ENCODE measurements at places on chromosomes 12 and 14.

DNA sequence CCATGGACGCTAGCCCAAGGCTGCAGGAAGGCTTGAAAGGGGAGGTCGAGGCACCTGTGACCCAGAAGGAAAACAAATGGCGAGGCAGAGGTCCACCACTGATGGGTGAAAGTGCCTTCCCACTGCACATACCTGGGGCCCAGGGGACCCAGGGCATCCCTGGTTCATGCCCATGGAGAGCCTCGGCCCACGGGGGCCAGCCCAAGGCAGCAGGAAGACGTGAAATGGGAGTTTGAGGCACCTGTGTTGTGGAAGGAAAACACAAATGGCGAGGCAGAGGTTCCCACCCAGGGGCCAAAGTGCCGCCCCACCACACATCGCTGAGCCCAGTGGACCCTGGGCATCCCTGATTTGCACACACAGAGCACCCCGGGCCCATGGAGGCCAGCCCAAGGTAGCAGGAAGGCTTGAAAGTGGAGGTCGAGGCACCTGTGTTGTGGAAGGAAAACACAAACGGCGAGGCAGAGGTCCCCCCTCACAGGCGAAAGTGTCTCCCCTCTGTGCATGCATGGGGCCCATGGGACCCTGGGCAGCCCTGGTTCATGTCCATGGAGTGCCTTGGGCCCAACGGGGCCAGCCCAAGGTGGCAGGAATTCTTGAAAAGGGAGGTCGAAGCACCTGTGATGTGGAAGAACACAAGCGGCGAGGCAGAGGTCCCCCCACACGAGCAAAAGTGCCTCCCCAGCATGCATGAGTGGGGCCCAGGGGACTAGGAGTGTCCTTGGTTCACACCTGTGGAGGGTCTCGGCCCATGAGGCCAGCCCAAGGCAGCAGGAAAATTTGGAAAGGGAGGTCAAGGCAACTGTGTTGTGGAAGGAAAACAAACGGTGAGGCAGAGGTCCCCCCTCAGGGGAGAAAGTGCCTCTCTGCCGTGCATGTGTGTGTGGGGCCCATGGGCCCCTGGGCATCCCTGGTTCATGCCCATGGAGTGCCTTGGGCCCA is 383.3 kb downstream of the ALG10 start:
- DNase-seq: no peak

GRCh38 chr12:99910342-99910741 is 74.4 kb downstream of the ANKS1B start:
- DNase-seq: no peak

DNA sequence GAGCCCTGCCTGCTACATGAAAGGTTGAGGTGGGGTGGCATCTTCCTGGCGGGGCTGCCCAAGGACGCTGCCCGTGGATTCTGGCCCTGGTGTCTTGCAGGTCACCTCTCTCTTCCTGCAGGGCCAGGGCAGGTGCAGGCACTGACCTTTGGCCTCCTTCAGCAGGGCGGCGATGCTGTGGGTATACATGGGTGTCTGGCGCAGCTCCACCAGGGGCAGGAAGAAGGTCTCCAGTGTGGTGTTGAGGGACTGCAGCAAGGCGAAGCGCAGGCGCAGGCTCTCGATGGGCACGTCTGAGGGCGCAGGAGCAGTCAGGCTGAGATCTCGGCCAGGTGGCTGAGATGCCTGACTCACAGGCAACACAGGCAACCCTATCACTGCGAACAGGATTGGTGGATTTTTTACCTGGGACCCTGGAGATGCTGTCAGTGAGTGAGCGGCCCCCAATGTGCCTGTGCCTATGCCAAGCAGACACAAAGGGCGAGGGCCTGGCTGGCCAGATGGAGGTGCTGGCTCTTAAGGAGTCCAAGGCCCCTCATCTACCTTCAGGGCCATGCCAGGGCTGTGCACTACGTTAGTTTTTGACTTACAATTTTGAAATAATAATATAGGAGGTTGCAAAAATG is 45.7 kb downstream of the TRAFD1 start:
- no peak for DNase-seq

DNA sequence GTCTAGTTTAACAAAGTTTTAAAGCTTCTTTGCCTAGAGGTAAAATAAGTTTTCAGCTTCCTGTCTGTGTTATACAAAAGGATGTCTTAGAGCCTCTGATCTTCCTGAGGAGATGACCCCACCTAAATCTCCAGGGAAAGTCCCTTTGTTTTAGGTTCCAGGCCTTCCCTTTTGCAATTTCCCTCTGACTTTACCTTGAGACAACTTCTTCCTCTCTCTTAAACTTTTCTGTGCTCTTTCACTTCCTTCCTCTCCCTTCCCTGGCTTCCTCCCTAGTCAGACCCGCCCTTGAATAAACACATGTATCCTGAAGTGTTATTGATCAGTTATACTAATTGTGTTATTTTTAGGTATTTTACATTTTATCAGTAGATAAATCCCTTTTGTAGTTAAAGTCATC is 134.8 kb downstream of the DYRK2 start:
- DNase-seq: no peak

DNA sequence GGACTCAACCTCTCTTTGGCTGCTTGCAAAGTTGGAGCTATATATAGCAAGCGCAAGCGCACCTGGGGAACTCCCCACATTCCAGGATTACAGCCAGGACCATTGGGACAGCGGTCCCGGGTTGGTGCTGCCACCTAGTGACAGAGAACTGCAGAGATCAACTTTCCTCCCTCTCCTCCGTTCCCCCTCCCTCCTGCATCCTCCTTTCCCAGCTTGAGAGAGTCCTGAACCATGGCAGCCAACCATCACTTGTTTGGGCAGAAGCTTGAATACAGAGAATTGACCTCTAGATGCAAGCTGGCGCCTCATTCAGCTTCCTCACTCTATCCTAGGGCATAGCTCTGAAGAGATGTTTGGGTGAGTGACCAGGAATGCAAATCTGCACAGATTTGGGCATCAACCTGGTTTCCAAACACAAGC is 17.4 kb upstream of the FLVCR2 start:
- peak; percentile 87 for DNase-seq

DNA sequence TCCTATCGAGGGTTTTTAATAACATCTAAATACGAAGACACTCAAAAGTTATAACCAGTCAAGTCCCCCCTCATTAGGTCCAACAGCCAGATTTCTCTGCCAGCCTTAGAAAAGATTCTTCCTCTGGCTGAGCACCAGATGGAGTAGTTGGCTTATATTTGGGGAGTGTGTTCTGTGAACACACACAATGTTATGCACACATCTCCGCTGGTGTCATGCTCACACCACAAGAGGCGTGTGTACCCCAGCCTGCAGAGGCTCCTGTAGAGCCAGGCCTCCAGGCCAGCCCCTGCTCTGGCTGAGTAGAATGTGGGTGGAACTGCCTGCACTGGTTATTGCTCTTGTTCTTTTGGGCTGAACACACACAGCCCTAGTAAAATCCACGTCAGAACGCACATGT is 64.0 kb downstream of the PIWIL1 start:
- DNase-seq: peak; percentile 71

- peak; percentile 51 for DNase-seq
These were observed 204.2 kb upstream of the CDKN3 start for GRCh38 chr14:54192610-54193009.

GRCh38 chr12:6852651-6853354 is 853 bp downstream of the USP5 start:
- DNase-seq: peak; percentile 86

DNA sequence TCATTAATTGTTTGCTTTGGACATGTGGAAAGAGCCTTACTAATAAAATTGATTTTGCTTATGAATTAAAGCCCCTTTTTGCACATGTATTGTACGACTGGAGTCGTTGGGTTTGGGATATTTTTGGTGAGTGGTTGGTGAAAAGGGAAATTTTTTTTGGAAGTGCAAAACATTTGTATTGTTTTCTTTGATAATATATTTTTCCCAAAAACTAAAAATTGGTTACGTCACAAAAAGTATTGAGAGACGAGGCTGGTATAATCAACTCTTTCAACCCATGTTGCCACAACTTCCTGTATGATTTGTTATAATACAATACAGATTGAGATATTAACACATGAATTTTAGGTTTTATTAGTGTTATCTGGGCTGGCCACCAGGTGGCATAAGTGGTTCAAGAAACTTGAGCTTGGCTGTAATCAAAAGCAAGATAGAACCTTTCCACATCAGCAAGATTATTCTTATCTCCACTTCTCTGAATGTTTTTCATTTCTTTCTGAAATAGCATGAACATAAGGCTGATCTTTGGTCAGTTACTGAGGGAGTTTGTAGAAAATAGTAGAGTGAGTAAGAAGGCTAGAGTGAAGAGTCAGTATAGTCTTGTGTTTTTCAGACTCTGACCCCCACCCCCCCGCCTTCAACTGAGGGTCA is 8.7 kb downstream of the NGDN start:
- peak; percentile 53 for DNase-seq

DNA sequence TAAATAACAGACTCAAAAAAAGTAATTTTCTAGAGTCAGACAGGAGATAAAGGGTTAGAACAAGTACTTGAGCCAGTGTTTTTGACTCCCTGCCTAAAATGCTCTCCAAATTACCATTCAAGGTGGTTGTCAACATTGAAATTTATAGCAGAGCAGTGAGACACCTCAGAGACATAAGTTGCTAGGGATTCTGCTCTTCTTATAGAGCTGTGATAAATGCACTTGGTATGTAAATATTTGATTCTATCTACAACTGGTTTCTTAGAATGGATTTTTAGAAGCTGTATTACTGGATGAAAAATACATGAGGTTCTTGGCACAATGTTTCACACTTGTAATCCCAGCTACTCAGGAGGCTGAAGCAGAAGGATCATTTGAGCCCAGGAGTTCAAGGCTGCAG is 83.9 kb upstream of the OSBPL8 start:
- no peak for DNase-seq

GRCh38 chr14:93984987-93985410 is 8.6 kb upstream of the ASB2 start:
- peak; percentile 71 for DNase-seq

- peak; percentile 98 for DNase-seq
These were observed 102.0 kb downstream of the EGLN3 start for GRCh38 chr14:33848706-33849454.

GRCh38 chr12:1930803-1931597 is 12.5 kb upstream of the CACNA2D4 start:
- DNase-seq: no peak

GRCh38 chr14:61493239-61493638 is 171.9 kb downstream of the PRKCH start:
- peak; percentile 84 for DNase-seq

- DNase-seq: no peak
These were observed 48.7 kb downstream of the ACADS start for GRCh38 chr12:120774169-120774916.

DNA sequence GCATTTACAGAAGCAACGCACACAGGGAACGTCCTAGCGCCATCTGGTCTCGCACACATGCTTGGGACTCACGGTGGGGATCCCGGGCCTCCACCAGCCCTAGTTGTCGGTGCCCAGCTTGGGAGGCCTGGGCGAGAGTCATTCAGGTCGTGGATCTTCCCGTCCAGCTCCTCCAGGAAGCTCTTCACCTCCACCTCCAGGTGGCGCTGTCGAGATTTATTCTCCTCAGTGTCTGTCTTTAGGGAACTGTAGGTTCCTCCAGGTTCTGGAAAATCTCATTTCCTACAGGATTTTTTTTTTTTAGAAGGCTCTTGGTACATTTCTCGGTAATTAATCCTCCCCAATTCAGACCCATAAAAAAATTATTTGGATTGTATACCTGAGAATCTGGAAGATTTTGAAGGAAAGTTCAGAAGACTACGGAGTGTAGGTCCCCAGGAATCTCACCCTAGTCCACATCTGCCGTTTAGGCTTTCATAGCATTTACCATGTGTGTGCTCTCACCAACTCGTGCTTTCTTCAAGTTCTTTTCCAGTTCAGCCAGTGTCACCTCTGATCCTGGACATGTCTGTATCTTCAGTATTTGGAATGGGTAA is 910.0 kb downstream of the TMEM121 start:
- DNase-seq: peak; percentile 1

- no peak for DNase-seq
These were observed 363.2 kb upstream of the SFSWAP start for GRCh38 chr12:131347732-131348131.

GRCh38 chr12:78387721-78388120 is 476.9 kb upstream of the SYT1 start:
- no peak for DNase-seq

DNA sequence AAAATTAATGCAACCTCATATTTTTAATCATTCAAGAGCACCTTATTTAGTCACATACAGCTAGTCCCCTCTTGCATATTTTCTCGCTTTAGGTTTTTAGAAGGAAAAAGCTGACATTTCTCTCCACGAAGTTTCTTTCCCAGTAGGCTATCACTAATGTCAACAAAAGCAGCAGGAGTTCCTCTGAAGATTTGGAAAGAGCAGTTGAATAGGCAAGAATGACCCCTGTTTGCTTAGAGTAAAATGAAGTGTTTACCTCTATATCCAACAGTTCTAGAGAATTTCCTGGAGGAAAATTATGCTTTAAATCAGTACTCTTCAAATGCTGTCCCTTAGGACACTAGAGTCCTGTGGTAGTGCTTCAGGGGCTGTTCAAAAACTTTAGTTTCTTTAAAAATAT is 188.1 kb upstream of the PRKD1 start:
- DNase-seq: peak; percentile 76

GRCh38 chr12:71551529-71551928 is 111.9 kb downstream of the LGR5 start:
- DNase-seq: no peak

Measured in mesendoderm (in vitro differentiated cells).